ENCODE measurements at places on chromosomes 3 and 15.

DNA sequence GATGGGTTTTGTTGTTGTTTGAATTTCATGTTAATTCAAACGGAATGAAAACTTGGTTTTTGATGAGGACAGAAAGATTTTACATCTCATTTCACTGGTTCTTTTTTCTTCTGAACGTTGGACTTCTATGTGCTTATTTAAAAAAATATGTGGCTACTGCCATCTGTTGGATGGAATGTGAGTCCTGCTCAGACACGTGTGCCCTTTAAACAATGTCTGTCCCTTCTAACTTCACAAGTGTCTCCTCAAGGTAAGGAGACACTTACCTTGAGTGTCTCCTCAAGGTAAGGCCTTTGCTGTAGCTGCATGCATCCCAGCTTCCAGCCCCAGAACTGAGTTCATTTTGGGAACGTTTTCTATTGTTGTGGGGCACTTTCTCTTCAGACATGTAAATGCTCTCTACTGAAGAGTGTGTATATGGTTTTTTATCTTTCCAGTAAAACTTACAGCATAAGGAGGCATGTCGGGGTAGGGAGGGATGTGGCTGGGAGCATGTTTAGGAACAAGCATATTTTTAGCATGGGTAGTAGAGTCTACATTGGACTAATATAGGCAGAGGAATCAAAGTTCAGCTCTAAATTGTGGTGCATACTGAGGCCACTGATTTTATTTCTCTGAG is 63.1 kb upstream of the UBE3A start:
- DNase-seq = peak; percentile 53

GRCh38 chr3:87924485-87924884 is 134.3 kb downstream of the CGGBP1 start:
- no peak for DNase-seq

DNA sequence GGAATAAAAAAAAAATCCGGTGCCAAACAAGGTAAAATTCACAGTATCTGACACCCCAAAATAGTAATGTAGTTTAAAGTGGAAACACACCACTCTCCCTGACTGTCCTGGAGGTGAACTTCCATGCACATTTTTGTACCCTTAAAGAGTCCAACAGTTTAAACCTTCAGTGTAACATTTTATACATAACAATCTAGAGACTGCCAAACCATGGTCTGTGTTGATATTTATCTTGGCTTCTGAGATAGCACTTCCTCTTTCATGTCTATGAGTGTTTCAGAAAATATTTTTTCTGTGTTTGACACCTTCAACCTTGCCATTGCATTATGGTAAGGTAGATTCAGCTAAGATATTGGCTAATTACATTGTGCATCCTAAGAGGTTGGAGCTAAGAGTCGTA is 13.9 kb downstream of the TMEM45A start:
- no peak for DNase-seq

- no peak for DNase-seq
Measured at GRCh38 chr15:42640109-42640508, 64.7 kb downstream of the STARD9 start.

- DNase-seq = no peak
Measured at GRCh38 chr15:62187910-62188309, 22.8 kb upstream of the C2CD4B start.

GRCh38 chr3:172085557-172085895 is 46.1 kb downstream of the FNDC3B start:
- DNase-seq = no peak

GRCh38 chr15:54149115-54149531 is 170.9 kb downstream of the UNC13C start:
- DNase-seq = no peak

GRCh38 chr15:89665449-89666181 is 10.3 kb upstream of the KIF7 start:
- peak; percentile 63 for DNase-seq

DNA sequence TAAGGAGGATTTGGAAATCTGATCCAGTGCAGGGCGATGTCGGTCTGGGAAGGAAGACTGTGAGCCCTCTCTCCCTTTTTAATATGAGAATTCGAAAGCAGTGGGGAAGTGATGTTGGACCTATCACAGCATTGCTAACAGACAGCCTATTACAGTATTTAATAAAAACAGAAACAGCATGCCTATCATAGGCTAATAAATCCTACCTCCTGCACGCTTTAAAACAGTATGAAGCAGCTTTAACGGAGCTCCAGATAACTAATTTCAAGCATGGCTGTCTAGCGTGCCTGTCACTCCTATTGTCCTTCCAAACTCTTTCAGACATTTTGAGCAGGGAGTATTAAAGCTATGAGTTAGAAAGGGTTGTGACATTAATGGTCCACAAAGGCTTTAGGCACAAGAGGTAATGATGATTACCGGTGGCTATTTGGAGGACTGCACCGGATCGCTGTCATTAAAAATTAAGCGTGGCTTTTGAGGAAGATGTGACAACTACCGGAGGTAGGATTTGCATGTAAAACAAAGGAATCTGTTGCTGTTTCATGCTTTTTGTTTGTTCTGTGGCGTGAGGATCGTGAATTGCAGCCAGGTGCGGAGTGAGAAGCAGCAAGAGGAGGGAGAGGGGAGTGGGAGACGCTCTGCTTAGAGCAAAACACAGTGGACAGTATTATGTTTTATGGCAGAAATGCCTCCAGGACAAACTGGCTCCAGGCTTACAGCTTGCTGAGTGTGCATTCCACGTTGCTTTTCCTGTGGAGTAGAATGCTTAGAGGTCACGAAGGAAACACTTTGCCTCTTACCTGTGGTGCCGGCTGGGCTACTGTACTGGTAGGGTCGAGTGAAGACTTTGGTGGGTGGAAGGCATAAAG is at the start of gene KCNMB2:
KCNMB2 (plus strand) TSS at position 226 of the 869 bp plus-strand sequence.
- DNase-seq = peak; percentile 23

- no peak for DNase-seq
Measured at GRCh38 chr3:27130796-27131195, 238.4 kb downstream of the NEK10 start.

DNA sequence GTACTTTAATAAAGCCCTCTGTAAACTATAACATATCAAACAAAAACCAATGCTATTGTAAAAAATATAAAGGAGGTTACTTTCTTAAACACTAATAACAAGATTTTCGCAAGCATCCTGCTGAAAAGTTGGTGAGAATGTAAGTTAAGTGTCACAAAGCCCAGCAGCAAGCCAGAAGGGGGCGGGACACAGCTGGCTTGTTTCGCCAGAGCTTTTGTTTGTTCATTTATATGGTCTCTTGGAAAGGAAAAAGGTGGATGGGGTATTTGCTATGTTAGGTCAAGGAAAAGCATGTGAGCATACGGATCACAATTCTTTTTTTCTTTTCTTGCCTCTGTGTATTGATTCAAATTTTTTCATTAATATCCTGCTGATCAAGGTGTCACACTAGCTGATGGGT is 59.9 kb downstream of the HACD2 start:
- no peak for DNase-seq

DNA sequence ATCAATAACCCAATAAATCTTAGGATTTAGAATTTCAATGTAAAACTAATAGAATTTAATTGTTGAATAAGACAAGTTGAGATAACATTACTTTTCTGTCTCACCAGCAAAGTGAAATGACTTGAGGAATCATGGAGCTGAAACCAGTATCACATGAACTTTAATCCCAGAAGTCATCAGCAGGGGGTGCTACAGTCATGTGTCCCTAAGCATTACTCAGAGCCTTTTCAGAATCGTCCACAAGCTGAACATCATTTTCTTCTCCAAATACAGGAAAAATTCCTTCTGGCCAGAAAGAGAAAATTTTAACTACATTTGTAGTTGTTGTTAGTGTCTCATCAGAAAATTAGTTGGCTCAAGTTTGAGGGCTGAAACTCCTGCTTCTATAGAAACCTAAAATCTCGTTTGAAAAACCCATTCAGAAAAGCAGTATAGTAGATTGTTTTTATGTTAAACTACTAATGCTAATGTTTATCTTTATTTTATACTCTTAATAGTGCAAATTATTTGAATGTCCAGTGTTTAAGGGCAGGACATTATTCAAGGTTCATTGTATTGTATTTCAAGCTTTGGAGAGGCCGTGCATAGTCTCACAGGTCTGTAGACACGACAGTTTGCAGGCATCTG is 384.1 kb downstream of the PLOD2 start:
- peak; percentile 1 for DNase-seq

DNA sequence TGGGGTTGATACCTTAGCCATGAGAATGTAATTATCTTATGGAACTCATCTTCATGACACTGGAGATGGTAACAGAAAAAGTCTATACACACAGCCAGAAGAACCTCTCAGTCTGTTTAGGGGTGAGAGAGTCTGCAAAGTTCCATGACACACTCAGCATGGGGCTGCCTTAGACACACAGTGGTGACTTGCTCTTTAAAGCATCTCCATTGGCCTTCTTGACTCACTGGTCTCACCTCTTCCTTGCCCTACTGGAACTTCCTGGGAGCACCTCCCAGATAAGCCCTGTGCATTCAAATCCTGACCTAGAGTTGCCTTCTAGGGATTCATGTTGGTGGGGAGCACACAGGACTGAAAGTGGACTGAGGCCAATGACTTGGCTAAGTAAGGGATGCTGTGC is 9.3 kb downstream of the MAGI1 start:
- DNase-seq = no peak

- DNase-seq = no peak
Measured at GRCh38 chr3:88105325-88105724, 44.4 kb upstream of the C3orf38 start.

- DNase-seq = peak; percentile 18
Measured at GRCh38 chr3:10505050-10505790, at the start of gene ATP2B2. TSS of gene ATP2B2 (minus strand) at chr3:10505586. CDS start at chr3:10449543, 56,043 bp downstream.

GRCh38 chr3:141306922-141307321 is 61.4 kb upstream of the ZBTB38 start:
- DNase-seq = no peak

- DNase-seq = no peak
Measured at GRCh38 chr15:68106656-68107055, 52.5 kb downstream of the PIAS1 start.

DNA sequence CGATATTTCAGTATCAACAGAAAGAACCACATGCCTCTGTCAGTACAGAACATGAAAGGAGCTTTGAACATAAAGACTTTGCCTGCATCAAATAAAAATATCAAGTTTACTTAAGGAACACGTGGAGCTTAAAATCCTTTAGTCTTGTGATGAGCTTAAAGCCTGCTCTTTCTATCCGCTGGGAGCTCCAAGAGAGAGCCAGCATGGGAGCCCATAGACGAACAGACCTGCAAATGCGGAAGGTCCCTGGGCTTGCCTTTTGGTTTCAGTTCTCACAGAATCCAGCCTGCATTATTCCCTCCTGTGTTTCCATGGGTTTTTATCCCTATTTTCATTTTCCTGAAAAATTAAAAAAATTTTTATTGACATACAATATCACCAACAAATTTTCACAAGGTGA is 530.6 kb upstream of the RGMA start:
- DNase-seq = peak; percentile 21

DNA sequence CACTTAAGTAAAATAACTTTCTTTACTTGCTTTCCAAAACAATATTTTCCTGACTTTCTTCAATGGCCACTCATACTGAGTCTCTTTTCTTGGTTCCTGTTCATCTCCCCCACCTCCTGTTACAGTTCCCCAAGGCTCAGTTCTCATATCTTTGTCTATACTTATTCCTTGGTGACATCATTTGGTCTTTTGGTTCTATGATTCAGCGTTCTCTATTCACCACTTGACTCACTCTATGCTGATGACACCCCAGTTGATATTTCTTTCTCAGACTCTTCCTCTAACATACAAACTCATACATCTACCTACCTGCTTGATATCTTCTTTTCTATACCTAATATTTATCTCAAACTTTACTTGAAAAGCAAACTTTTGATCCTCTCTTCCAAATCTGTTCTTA is 85.0 kb upstream of the P3H2 start:
- DNase-seq = peak; percentile 28

- DNase-seq = peak; percentile 90
Measured at GRCh38 chr3:152268555-152269055, at the start of gene MBNL1. TSS of gene MBNL1 (plus strand) at chr3:152268929. CDS start at chr3:152300194, 31,265 bp downstream.

- no peak for DNase-seq
Measured at GRCh38 chr3:164640591-164640990, 437.7 kb downstream of the SI start.

GRCh38 chr3:62100282-62100989 is 272.9 kb downstream of the FEZF2 start:
- DNase-seq = no peak

- no peak for DNase-seq
Measured at GRCh38 chr3:112130638-112130993, 2.4 kb downstream of the GCSAM start.

DNA sequence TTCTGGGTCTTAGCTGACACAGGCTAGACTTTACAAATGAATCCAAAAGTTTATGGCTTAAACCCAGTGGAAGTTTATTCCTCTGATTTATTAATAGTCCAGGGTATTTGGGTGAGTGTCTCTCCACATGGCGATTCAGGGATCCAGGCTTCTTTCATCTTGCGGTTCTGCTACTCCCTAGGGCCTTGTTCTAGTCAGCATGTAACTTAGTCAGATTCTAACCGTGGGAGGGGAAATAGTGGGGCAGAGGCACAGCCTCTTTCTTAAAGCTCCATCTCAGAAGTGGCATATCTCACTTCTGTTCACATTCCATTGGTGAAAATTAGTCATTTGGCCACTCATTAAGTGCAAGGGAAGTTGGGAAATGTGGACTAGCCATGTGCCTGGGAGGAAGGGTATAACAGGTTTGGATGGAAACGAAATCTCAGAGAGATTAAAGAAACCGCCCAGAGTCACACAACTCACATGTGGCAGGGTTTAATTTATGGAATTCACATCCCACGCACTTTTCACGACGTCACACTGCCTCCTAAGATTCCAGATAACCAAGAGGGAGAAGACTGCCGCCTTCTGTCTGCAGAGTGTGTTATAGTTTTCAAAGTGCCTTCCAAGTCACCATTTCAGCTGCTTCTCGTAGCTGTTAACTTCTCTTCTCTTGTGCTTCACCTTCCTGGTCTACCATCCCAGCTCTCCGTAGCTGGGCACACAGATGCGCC is 11.4 kb upstream of the RASGRF1 start:
- no peak for DNase-seq

- DNase-seq = no peak
Measured at GRCh38 chr3:48664313-48664644, 1.6 kb upstream of the CELSR3 start.

DNA sequence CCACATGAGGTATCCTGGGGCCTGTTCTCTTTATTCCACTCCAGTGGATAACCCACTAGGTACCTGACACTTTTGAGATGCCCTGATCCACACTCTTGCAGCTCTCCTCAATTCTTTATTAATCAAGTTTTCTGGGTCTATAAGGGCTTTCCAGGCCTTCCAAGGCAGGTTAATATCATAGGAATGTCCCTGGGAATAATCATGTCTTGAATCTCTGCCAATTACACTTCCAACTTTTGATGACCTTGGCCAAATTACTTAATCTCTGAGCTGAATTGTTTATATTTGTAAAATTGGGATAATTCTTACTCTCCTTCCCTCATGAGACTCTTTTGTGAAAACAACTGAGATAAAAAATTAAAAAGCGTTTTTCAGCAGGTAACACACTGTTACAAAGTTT is 881.7 kb downstream of the MCTP2 start:
- no peak for DNase-seq

DNA sequence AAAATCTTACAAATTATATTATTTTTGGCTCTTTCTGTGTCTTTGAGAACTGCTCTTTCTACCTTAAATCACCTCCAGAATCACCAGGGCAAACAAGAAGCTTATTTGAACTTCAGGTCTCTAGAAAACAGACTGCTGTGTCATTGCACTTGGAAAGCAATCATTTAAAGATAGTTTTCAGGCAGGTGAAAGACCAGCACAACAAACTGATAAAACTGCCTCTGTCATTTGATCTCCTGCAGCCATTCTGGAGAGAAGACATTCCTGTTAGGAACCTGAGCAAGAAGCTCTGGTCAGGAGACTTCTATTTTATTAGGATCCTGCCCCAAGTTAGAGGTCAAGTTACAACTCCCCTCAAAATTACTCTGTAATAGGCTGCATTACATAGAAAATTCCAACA is 50.7 kb upstream of the AP4E1 start:
- no peak for DNase-seq

Measured in Daoy (cell line).